ENCODE measurements at places on chromosomes 2 and 18.

GRCh38 chr2:150426724-150427123, 60.7 kb downstream of the RND3 start:
- no peak for DNase-seq

DNA sequence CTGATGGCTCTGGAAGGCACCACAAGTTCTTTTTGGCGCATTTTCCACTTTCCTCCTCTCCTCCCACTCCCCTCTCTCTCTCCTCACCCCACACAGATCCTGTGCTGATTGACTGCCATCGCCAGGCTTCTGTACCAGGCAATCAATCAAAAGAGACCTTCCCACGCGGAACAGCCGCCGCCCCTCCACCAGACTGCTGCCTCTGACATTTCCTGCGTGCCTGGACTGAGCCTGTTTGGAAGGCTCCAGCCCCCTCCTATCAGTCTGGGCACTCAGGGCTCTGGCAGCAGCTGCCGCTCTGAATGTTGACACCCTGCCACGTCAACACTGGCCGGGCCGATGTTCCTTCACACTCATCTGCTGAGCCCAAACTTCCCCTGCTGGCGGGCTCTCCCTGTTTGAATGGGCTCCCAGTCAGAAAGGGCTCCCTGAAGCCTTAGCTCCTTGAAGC, 467.7 kb downstream of the EPHA4 start:
- no peak for DNase-seq

DNA sequence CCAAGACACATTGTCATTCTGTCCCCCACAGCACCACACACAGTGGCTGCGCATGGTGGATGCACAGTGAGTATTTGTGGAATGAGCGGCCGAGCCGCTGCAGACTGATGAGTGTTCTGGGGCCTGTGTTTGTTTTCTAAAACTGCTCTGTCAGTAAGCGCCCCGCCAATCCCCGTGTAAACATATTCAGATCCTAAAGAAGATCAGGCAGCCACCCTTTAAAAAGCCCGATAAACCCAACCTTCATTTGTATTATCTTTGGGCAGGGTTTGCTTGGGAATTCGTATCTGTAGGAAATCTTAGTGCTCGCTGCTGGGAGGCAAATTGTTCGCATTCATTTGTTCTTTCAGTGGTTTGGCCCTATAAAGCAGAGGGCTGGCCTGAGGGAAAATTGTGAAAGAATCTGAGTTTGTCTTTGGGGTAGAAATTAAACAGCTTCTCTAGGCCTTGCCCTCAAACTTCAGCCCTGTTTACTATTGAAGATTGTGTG, 68.6 kb downstream of the TGOLN2 start:
- DNase-seq, result no peak

GRCh38 chr2:200252265-200253067, 54.0 kb upstream of the SPATS2L start:
- DNase-seq, result no peak

DNA sequence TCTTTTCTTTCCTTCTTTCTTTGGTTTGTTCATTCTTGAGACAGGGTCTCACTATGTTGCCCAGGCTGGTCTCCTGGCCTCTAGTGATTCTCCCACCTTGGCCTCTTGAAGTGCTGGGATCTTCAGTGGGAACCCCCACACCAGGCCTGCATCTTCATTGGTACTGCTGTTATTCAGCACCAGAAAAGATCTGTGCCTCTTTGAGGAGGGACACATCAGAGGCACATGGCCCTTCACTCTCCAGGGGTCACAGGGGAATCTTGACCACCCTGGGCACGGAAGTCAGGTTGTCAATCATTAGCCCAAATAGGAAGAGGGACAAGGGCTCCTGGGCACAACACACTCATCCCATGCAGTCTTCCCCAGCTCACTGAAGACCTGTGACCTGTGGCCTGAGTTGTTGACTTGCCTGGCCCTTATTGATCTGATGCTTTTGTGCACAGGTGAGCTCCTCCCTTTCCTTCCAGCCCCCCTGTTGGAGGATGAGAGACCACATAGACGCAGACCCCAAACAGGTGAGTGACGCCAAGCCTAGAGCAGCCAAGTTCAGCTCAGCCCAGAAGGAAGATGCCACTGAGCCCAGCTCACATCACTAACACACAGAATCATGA, 33.0 kb upstream of the ODC1 start:
- DNase-seq, result no peak

GRCh38 chr2:6771634-6772611, 93.8 kb downstream of the CMPK2 start:
- DNase-seq, result no peak

DNA sequence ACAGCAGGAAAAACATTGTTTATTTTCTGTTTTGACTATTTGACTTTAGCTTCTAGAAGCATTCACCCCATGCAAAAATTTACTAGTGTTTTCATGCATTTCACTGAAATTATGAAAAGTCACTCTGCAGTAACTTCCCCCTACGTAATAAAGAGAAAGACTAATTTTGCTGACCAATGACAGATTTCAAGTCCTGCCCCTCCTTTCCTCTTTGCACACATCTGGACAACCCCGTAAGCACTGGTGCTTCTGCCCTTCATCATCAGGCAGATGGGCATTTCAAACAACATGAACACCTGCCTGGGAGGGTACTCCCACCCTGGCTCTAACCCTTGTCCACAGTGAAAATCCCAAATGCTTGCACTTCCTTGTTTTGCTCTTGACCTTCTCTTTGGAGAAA, 815.0 kb upstream of the ID2 start:
- DNase-seq, result no peak

GRCh38 chr2:120992791-120993555, 257.3 kb downstream of the GLI2 start:
- no peak for DNase-seq

DNA sequence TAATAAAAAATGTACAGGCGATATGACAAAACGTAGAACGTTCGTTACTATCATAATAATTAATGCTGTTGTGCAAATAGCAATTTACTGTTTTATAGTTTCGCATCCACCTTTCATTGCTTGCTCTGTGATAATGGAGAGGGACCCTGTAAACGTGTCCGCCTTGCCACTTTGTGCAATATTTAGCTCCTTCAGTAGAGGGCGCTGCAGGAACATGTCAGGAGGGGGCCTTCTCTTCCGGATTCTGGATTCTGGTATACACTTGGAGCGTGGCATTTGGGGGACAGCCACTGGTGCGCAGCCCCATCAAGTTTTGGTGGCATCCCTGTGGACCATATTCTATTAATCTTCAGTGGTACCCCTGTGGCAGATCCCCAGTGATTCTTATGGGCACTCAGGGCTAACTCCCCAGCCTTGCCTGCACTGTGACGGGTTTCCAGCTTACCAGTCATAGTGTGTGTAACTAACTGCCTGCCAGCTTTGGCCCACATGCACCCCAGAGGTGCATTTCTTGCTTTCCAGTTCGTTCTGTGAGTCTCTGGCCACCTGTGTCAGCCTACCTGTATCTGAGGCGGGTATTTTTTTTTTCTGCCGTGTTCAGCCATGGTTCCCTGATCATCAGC, 140.3 kb downstream of the CYRIA start:
- DNase-seq, result no peak

GRCh38 chr18:55910296-55910695, 322.3 kb upstream of the TCF4 start:
- DNase-seq, result no peak

- no peak for DNase-seq
Measured at GRCh38 chr2:240916571-240917008, 10.5 kb downstream of the CROCC2 start.

DNA sequence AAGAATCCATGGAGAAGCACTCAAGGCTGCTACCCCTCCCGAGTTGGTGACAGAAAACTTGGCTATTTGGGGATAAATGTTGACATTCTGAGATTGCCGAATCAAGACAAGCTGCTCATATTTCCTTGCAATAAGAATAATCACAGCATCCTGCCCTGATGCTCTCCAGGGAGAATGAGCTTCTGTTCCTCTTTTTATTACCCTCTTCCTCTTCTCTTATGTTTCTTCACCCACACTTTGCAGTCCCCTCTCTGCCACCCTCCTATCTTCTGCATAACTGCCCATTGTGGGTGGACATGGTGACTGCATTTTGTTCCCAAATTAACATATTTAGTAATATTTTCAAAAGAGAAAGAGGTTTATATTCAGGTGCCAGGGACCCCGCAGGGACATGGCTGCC, 11.9 kb upstream of the MSGN1 start:
- DNase-seq, result no peak

GRCh38 chr2:85790499-85791188, 36.9 kb downstream of the ATOH8 start:
- no peak for DNase-seq

DNA sequence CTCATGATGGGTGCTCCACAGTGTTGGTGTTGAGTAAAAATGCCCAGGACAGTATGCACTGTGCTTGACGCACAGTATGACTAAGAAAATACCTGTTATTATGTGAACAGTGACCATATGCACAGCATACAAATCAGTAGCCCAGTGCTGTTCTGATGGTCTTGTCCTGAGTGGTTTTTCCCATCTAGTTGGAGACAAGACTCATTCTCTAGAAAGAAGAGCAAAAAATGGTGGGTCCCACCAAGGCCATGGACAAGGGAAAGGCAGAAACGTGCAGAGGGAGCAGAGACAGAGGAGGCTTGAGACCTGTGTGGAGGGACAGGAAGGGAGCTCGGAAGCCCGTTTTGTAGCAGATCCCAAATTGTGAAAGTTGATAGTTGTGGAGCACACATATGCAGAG, 987 bp upstream of the SMIM21 start:
- DNase-seq, result no peak

Measured in stimulated activated CD8-positive, alpha-beta memory T cell treated with anti-CD3 and anti-CD28 coated beads, Interleukin-15, amount 100 ng/mL, for 24 hours (primary cell).